H54 (cell line): ENCODE measurements at places on chromosomes 6 and 20.

DNA sequence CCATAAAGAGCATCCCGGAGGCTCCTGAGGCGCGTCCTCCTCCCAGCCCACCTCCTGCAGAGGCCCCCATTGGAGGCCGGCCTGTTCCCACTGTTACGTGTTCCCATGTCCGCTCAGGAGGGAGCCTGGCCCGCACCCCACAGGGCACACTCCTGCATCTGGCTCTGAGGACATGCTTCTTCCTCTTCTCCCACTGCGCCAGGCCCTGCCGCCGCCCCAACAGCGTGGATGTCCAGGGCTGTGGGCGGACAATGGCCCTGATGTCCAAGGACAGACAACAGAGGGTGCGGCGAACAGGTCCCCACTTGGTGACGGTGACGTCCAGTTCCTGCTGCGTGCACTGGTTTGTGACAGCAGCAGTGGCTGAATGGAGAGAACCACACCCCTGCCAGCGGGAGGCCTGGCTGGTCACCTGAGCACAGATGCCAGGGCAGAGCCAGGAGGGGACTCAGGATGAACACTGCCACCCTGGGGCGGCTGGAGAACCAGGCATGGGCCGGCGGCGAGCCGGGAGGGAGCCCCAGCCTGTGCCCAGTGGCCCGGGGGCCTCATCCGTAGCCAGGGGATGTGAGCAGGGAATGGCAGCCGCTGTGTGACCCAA, 26.6 kb downstream of the FRMD1 start:
- DNase-seq, result no peak

DNA sequence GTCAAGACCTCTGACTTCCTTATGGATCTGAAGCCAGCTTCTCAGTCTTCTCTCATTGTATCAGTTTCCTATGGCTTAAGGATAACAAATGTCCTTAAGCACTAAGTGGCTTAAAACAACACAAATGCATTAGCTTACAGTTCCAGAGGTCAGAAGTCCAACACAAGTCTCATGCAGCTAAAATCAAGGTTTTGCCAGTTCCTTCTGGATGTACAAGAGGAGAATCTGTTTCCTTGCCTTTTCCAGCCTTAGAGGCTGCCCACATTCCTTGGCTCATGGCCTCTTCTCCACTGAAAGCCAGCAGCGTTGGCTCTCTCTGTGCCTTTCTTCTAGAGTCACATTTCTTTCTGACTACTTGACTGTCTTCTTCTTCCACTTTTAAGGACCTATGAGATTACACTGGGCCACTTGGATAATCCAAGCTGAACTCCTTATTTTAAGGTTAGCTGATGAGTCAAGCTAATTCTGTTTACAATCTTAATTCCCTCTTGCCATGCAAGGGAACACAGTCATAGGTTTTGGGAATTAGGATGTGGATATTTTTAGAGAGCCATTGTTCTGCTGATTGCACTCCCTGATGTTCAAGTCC, 179.0 kb downstream of the BCAS1 start:
- DNase-seq, result no peak

DNA sequence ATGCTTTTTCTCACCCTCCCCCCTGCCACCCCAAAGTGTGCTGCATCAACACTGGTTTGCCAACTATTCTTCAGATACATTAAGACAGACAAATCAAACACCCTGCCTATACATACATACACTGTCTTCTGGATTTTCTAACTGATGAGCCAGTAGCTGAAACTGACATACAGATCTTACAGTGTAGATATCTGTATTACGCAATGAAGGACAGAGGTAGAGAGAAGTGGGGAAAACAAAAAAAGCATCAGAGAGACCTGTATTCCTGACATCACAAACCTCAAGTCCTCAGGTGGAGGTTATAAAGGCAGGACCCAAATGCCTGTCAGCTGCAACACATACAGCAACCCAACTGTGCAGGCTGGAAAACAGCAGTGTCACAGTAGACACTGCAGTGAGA, 535.4 kb downstream of the HACE1 start:
- DNase-seq, result no peak

GRCh38 chr20:47876311-47877088, 91.2 kb upstream of the SULF2 start:
- no peak for DNase-seq

DNA sequence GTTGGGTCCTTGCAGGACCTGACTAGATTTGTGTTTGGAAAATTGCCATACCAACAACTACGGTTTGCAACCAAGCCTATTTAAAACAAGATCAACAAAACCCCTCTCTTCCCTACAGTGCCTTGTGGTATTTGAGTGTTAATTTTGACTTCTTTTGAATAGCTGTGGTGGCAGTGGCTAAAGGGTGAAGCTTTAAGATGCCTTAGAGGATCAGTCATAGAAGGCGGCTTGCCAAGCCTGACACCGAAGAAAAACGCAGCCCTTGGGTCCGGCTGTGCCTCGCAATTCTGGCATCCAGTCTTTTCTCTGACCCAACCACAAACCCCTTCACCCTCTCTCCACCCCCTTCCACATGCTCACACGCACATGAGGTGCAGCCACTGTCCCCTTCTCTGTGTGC, 32.6 kb downstream of the BMP6 start:
- DNase-seq, result peak; percentile 41

- no peak for DNase-seq
Measured at GRCh38 chr20:53186635-53187034, 214.5 kb downstream of the TSHZ2 start.

- DNase-seq, result peak; percentile 57
Measured at GRCh38 chr6:13992417-13993055, 67.8 kb downstream of the RNF182 start.

DNA sequence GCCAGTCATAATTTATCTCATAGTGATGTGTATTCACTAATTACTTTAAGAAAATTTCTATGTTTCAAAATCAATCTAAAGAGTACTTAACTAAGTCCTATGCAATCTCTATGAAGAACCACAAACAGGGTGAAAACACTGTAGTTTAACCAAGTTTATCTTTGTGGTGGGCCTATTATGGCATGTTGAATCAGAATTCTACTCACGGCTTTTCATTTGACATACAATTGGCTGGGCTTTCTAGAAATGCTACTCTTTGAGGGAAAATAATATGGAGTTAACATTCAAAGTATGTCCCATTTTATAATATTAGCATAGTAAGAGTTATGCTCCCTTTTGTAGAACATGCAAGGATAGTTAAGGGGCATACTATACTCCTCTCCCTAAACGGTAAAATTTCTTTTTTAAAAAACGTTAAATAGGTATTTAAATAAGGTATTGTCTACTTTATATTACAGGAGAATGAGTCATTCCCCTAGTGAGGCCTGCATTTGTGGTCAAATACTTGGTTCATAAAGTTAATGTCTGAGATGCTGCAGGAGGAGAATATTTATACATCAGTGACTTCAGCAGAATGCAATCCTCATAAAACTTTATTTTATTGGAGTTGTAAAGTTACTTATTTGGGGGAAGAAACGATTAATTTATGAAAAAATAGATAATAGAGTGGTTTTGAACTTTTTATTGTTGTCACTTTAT, 1.8 kb downstream of the MOXD1 start:
- DNase-seq, result no peak

DNA sequence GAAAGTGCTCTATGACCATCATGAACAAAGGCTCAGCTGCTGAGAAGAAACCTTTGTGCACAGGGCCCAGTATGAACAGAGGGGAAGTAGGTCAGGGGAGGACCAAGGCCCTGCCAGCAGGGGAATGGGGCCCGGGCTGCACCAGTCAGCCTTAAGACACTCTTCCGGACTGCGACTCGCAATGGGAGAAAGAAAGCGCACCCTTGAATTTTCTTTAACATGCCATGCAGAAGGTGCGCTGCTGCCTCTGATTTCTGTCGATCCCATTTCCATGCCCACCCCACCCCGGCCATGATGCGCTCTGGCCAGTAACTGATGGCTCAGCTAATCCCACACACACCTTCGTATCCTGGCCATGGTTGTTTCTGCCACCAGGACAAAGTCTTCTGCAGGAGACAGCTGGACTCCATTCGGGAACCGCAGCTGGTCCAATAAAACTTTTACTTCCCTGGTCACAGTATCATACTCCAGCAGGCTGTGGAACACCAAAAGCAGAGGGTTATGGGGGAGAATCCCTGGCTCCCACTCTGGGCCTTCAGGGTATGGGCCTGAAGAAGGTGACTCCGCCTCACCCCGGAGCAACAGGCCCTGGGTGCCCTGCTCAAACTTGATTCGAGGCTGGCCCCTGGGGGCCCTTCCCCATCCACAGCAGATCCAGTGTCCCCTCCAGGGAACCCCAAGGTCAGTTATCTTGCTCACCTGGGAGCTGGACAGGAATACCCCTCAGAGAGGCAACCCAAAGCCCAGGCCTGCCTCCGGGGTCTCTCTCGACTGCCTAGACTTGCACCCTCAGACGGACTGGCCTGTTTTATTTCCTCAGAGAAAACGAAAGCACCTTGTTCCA, 20.3 kb downstream of the CST7 start:
- no peak for DNase-seq

DNA sequence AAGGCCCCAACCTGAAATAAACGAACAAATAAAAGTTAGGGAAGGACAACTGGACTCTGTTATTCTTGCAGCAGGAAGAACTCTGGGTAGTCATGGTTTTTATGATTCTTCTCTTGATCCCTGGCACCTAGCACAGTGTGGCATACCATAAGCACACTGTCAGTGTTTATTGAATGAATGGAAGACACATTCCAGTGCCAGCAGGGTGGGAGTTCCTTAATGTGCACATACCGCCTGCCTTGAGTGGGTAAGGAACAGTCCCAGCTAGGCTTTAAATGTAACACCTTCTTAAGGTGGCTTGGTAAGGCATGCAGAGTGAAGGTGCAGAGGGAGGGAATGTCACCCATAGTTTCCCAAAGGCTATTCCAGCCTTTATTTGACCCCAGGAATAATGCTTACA, 162.9 kb upstream of the CEP162 start:
- no peak for DNase-seq

DNA sequence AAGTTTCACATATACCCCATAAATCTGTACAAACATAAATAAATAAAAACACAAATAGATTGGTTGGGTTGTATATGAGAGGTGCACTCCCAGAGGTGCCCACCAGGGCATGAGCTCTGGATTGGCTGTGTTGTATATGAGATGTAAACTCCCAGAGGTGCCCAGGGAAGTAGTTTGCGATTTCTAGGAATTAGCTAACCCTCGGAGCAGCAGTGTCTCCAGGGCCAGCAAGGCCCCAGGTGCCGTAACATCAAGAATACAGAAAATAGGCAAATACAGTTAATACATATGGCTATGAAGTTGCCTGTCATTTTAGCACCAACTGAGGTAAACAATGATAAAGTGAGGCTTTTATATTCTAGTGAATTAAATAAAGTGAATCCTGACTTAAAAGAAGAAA, 5.4 kb upstream of the GINM1 start:
- DNase-seq, result no peak

DNA sequence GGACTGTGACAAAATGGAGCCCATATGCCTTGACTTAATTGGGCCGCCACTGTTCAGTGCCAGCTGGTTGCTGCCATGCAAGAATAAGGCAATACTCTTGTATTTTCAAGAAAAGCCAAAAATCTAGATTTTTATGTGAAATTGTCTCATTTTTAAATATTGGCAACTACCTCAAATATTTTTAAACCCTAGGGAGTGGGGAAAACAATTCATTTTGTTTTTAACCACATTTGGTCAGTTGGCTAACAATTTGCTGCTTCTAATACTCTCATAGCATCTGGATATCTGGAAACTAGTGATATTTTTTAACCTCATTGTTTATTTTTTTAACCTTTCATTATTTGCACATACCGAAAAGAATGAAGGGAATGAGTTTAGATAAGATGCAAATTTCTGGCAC, 91.0 kb downstream of the EYA2 start:
- DNase-seq, result no peak

- DNase-seq, result no peak
Measured at GRCh38 chr20:61807471-61808160, 258.1 kb downstream of the TAF4 start.

DNA sequence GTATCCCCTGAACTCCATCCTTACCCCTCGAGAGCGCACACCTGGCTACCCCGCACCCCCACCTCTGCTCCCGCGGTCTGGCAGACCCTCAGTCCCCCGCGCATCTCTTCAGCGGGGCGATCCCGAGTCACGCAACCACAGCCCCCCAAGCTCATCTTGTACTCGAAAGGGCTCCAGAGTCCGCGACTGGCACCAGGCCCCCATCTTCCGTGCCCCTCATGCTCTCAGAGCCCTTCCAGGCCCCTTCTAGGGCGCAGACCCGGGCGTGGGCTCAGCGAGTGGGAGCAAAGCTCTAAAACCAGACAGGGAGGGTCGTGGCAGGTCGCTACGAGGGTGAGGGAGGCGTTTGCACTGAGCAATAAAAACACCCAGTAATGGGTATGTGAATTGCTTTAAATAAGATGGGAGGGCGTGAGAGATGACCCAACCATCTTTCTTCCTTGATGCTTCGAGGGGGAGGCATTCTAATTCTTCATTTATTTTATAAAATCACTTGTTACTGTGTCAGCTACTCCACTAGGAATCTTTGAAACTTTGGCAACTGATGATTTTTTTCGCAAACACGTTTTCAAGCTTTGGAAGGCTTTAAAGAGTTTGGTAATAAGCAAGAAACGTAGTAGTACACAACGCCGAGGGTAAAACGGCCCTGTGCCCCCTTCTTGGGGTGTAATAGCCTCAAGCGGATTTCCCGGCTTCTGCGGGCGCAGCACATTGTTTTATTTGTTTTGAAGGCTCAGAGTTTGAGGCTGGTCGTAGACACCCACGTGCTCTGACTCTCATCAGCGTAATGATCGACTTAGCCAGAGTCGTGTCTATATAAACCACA, 42.6 kb upstream of the SUPT3H start:
- DNase-seq, result no peak

DNA sequence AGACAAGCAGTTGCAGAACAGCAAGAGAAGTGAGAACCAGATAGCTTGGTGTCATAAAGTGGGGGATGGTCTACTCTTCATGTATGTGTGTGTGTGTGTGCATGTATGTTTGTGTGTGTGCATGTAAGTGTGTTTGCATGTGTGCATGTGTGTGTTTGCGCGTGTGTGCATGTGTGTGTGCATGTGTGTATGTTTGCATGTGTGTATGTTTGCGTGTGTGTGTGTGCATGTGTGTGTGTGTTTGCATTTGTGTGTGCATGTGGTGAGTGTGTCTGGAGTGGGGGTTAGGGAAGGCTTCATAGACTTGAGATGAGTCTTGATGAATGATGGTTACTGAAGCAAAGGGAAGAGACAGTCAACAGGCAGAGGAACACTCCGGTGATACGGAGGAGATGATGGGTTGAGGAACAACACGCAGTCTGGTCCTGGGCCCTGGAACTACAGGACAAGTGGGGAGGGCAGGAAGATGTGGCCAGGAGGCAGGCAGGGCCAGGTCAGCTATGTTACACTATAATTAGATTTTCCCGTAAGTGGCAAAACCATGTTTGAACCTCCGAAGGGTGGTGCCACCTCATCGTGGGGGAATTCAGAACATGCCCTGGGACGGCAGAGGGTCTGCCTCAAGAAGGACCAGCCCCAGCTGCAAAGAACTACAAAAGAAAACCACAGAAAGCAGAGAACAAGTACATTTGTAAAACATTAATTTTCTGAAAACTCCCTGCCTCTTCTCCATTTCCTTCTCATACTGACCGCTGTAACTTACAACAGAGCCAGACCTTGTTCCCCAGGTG, 38.7 kb upstream of the PDE10A start:
- no peak for DNase-seq

GRCh38 chr6:158118886-158119285, 49.2 kb downstream of the SERAC1 start:
- no peak for DNase-seq

- no peak for DNase-seq
Measured at GRCh38 chr20:48933017-48933766, 11.7 kb downstream of the ARFGEF2 start.

GRCh38 chr20:49697071-49697470, 16.6 kb downstream of the B4GALT5 start:
- no peak for DNase-seq
